ENCODE measurements at places on chromosomes 12 and 14.
A peak's percentile ranks its signal among the peaks of the same experiment; 100 is the strongest.

GRCh38 chr12:113044516-113044915 is 12.0 kb upstream of the DTX1 start:
- DNase-seq: no peak

GRCh38 chr12:116160231-116160630 is 117.3 kb downstream of the MED13L start:
- DNase-seq: peak; percentile 41

- DNase-seq: peak; percentile 64
These were observed 448 bp downstream of the TSPAN9 start for GRCh38 chr12:3077572-3078081.

GRCh38 chr14:104697892-104698583 is 8.6 kb downstream of the INF2 start:
- DNase-seq: peak; percentile 47

DNA sequence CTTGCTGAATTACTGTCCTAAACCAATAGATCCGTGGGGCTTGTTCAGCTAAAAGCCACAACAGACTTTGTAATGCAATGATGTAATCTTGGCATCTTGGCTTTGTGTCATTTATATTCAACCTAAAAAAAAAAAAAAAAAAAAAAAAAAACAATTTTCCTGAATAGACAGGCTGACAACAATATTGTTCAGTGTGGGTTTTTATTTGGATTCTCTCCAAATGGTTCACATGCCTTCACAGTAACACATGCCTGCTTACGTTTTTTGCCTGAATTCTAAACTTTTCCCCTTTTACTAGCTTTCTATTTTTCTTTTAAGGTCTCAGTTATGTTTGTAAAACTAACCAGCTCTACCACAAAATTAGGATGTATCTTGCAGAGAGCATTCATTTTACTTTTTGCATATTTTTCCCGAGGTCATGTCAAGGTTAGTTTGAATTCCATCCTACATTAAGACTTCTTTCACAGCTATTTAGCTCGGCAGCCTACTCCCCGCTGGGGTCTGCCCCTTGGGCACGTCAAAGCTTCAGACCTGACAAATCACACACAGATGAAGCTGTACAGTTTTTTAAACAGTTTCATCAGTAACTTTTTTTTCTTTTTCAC is 213.7 kb upstream of the NPAS3 start:
- peak; percentile 95 for DNase-seq

- no peak for DNase-seq
These were observed 154.7 kb downstream of the STXBP6 start for GRCh38 chr14:24895243-24895583.

DNA sequence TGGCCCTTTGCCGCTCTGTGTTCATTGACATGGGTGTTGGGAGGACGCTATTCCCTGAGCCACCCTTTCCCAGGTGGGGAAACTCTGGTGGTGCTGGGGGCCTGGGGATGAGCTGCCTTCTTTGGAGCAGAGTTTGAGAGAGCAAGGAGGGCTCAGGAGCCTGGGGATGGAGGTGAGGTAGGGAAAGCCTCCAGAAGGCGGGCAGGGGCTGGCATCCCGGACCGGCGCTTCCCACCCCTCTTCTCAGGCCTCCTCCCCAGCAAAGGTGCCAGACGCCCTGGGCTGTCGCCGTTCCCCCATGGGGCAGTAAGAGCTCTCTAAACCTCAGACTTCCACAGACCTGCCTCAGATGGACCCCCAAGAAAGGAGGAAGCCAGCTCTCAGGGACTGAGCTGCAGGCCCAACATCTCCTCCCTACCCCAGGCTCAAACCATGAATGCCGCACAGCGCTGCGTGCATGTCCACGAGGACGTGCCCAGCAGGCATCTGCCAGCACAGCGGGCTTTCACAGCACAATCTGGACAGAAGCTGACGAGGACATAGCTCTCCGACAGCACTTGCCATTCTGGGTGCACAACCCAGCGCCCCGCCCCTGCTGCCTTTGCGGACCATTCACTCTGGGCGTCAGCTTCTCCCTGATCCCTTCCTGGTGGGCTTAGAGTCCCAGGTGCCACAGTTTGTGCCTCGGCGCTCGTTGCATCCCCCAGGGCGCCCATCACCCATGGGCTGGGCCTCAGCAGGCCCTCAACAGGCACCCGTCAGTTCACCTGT is 14.9 kb upstream of the TTC7B start:
- DNase-seq: no peak

- peak; percentile 78 for DNase-seq
These were observed 138.7 kb upstream of the DYRK2 start for GRCh38 chr12:67509666-67510386.

- peak; percentile 71 for DNase-seq
These were observed 55.8 kb downstream of the CMAS start for GRCh38 chr12:22101749-22102243.

DNA sequence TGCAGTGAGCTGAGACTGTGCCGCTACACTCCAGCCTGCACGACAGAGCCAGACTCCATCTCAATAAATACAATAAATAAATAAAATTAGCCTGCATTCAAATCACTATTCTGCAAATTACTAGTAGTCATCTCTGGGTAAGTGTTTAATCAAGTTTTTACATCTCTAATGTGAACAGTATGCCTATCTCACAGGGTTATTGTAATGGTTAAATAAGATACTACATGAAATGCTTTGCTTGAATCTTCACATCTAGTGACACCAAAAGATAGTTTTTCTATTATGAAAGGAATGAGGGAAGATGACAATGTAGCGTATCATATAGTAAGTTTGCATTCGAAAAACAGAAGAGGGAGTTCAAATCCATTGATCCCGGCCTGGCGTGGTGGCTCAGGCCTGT is 2.1 kb downstream of the SRSF9 start:
- DNase-seq: no peak

DNA sequence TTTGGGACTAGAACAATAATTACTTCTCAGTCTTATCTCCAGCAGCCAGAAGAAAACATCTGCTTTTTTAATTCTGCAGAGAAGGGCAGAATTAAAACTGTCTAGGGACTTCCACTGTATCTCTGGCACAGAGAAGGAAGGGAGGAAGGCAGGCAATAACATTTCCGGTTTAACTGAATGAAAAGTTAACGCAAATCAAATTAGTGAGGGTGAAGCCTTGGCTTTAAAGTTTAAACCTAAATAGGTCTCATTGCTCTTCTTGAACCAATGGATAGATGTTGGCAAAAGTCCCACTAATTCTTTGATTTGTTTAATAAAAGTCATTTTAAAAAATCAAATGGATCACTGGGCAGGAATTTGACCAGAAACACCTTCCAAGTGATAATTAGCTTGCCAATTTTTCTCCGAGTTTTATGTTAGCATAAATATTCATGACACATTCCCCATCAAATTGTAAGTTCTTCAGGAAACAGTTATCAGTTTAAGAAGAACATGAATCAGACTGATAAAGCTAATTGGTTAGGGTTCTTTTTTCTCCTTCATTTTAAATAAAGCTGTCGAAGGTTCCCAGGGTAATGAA is 181.9 kb downstream of the SLC15A5 start:
- no peak for DNase-seq

GRCh38 chr12:23197266-23197665 is 572.3 kb downstream of the ETNK1 start:
- DNase-seq: peak; percentile 3

GRCh38 chr12:70645494-70646317 is 8.5 kb upstream of the PTPRB start:
- DNase-seq: peak; percentile 93

GRCh38 chr12:113470871-113471618 is 626 bp downstream of the LHX5 start:
- DNase-seq: no peak

All from choroid plexus epithelial cell (primary cell).